ENCODE measurements at places on chromosomes 13 and 19. TPM values are rescaled to one million over a fixed set of nuclear protein-coding genes. Genes with fewer than 3 reads are reported as not detected.

- no peak overlapping the region for H3K4me3 ChIP-seq
- no peak for DNase-seq
- H3K4me1 ChIP-seq, result peaks cover 11% of the 10 kb centered on the region
- peaks cover 35% of the 10 kb centered on the region for H3K36me3 ChIP-seq
- H3K27me3 ChIP-seq, result no peaks in the 10 kb centered on the region
Observed at GRCh38 chr13:27080018-27080948, 91.3 kb downstream of the USP12 start.

GRCh38 chr19:7515645-7516151, at the start of gene ZNF358:
TSS of gene ZNF358 (plus strand) at chr19:7516103. CDS start at chr19:7519243, 3,140 bp downstream.
- peaks cover 1% of the 10 kb centered on the region for H3K36me3 ChIP-seq
- H3K4me3 ChIP-seq, result peak within 1 kb of the TSS; percentile 78
- H3K27ac ChIP-seq, result peak within 1 kb of the TSS; percentile 76
- peaks cover 7% of the 10 kb centered on the region for H3K4me1 ChIP-seq
- peaks cover 33% of the 10 kb centered on the region for H3K27me3 ChIP-seq

GRCh38 chr19:17794731-17795494, at the start of gene B3GNT3:
TSS of gene B3GNT3 (plus strand) at chr19:17795138. CDS start at chr19:17807808, 12,670 bp downstream.
- H3K27me3 ChIP-seq, result peaks cover 16% of the 10 kb centered on the region
- no peaks in the 10 kb centered on the region for H3K36me3 ChIP-seq
- peak within 1 kb of the TSS; percentile 50 for H3K4me3 ChIP-seq

GRCh38 chr19:3575260-3575741, 2.6 kb downstream of the HMG20B start:
- H3K27ac ChIP-seq, result no peak overlapping the region
- H3K4me1 ChIP-seq, result peaks cover 13% of the 10 kb centered on the region
- no peaks in the 10 kb centered on the region for H3K27me3 ChIP-seq
- H3K36me3 ChIP-seq, result peaks cover 16% of the 10 kb centered on the region

- no peak overlapping the region for H3K4me3 ChIP-seq
- H3K36me3 ChIP-seq, result no peaks in the 10 kb centered on the region
- peaks cover 18% of the 10 kb centered on the region for H3K27me3 ChIP-seq
- no peak overlapping the region for H3K27ac ChIP-seq
- peaks cover 2% of the 10 kb centered on the region for H3K4me1 ChIP-seq
Observed at GRCh38 chr13:112892426-112893206, 76.4 kb upstream of the MCF2L start.

- no peak for DNase-seq
- peaks cover 5% of the 10 kb centered on the region for H3K4me1 ChIP-seq
- peaks cover 34% of the 10 kb centered on the region for H3K27me3 ChIP-seq
- no peak overlapping the region for H3K4me3 ChIP-seq
Observed at GRCh38 chr19:19215792-19216191, 4.0 kb downstream of the NCAN start.

DNA sequence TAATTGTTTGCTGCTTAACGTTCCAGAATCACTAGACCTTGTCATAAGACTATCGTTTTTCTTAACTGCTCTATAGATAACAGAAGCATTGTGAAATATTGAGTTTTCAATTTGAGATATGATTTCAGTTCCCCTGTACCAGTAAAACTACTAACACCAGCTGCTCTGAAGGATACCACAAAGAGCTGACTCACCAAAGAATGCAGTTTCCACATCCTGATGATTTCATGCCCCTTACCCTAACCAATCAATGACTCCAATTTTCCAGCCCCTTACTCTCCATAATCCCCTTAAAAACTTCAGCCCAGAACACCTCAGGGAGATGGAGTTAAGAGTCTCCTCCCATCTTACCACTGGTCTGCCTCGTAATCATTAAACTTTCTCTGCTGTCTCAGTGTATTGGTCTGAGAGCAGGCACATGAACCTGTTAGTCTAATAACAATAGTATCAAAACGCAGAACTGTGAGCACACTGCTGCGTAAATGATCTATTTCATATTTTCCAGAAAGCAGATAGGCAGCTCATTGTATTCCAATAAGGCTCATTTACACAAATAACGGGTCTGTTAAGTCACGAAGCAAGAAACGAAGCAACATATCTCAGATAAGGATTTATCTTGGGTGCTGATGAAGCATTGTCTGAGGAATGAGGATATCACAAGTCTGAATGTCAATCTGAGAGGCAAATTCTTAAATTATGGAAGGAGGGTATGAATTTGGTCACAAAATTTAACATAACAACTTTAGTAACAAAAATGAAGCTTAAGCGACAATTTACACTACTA, 14.1 kb upstream of the CCNA1 start:
- H3K4me1 ChIP-seq, result peaks cover 51% of the 10 kb centered on the region
- no peaks in the 10 kb centered on the region for H3K36me3 ChIP-seq
- peaks cover under 1% of the 10 kb centered on the region for H3K27me3 ChIP-seq
- DNase-seq, result peak; percentile 69
- peak overlapping the region; percentile 34 for H3K4me3 ChIP-seq
- H3K27ac ChIP-seq, result peak overlapping the region; percentile 84

DNA sequence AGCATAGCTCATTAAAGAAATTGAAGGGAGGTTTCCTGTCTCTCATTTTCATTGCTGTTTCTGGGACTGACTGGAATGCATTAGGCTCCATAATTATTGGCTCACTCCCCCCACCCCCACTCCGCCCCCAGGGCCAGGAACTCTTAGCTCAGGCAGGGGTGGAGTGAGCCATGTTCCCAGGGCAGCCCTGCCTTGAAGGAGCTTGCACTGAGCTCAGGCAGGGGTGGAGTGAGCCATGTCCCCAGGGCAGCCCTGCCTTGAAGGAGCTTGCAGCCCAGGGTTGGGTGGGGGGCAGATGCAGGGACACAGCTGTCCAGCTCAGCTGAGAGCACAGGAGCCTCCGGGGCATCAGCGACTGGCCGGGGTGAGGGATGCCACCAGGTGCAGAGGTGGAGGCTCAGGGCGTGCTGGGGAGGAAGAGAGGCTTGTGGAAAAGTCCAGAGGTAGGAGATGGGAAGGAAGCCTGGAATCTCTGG, 39.1 kb upstream of the TFDP1 start:
- H3K4me1 ChIP-seq, result no peaks in the 10 kb centered on the region
- H3K36me3 ChIP-seq, result peaks cover 11% of the 10 kb centered on the region
- no peak overlapping the region for H3K27ac ChIP-seq
- no peaks in the 10 kb centered on the region for H3K27me3 ChIP-seq
- no peak for DNase-seq

Gene OR7C1
- total RNA-seq, result not detected

Data from activated CD4-positive, alpha-beta T cell treated with anti-CD3 and anti-CD28 coated beads, Interleukin-2, amount 10 ng/mL, durations not matched to agents 24 days and 14 days (primary cell).